Cardiac septum (tissue), 1 donor: ENCODE measurements at places on chromosomes 12 and 14. TPM values are rescaled to one million over a fixed set of nuclear protein-coding genes. Genes with fewer than 3 reads are reported as not detected.

The FRMD6 gene
- 9.1 TPM for total RNA-seq

GRCh38 chr12:113005762-113006161, 27.4 kb downstream of the OAS2 start:
- no peak for DNase-seq

The HOXC13 gene
- total RNA-seq, result not detected

GRCh38 chr12:48777501-48778400, 11.1 kb downstream of the ADCY6 start:
- no peak for DNase-seq

- no peak for DNase-seq
These were observed 20.6 kb downstream of the MAPK1IP1L start for GRCh38 chr14:55071870-55072640.

DNA sequence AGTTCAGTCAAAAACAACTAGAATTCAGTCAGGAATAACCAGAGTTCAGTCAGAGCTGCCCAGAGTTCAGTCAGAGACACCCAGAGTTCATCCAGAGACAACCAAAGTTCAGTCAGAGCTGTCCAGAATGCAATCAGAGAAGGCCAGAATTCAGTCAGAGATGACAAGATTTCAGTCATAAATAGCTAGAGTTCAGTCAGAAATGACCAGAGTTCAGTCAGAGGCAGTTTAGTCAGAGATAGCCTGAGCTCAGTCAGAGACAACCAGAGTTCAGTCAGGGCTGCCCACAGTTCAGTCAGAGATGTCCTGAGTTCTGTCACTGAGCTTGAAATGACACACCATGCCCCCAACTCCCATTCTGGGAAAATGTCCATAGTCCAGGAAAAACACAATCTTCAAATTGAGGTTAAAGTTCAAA, 1102.8 kb downstream of the BCL11B start:
- DNase-seq, result no peak

GRCh38 chr12:108907839-108908351, 28.0 kb downstream of the DAO start:
- no peak for DNase-seq
